Heart right ventricle (tissue), 16 donors: ENCODE measurements at places on chromosomes 5 and 9.

DNA sequence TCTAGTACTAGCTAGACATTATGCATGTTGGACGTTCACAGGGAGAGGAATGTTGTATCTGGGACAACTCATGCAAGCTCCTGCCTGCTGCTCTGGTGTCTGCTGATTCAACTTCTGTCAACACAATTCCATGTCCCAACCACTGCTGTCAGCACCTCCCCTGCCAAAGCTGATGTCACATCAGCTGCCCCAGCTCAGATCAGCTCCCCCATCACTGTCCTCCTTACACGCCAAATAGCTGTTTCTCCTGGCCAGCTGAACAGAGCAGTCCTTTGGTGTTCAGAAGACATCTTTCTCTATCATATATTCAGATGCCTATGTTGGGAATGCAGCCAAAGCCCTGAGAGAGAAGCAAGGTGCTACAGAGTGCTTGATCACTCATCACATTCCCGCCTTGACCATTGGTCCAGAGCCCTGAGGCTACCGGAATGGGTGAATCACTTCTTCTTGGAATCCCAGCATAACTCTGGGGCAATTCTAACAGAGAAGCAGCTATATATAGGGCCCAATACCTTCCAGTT is 223.3 kb downstream of the SEC61B start:
- DNase-seq: peak; percentile 55

DNA sequence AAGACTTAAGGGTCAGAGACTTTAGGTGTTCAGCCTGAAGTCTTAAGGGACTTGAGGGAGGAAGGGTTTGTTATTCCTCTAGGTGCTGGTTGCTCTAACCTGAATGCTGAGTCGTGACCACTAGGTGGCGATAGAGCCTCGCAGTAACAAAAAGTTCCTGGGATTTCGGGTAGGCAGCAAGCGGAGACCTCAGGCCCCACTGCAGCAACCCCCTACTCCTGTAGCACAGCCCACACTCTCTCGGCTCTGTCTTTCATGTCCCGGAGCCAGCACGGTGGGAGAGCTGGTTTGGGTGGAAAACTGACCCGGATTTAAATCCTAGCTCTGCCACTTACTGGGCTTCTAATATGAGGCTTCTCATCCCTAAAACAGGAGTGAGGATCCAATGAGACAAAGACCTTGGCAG is 100.3 kb upstream of the PANK3 start:
- peak; percentile 49 for DNase-seq

DNA sequence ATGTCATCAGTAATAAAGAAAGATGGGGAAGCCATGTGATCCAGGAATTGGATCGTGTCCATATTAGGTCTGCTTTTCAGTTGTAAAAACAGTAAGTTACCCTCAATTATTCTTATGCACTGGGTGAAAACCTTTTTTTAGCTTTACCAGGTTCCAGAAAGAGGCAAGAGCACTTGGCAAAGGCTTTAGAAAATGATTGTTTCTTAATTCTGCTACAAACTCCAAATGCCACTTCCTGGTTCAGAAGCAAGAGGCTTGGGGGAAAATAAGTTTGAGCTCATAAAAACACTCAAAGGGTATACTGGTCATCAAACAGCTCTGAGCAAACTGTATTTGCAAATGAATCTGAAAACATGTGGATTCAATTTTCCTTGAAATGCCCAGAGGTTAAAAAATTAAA is 615.6 kb downstream of the EBF1 start:
- no peak for DNase-seq

DNA sequence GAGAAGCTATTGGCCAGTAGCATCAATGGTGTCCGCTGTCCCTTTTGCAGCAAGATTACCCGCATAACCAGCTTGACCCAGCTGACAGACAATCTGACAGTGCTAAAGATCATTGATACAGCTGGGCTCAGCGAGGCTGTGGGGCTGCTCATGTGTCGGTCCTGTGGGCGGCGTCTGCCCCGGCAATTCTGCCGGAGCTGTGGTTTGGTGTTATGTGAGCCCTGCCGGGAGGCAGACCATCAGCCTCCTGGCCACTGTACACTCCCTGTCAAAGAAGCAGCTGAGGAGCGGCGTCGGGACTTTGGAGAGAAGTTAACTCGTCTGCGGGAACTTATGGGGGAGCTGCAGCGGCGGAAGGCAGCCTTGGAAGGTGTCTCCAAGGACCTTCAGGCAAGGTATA is 10.8 kb downstream of the TRIM32 start:
- DNase-seq: no peak

- no peak for DNase-seq
Observed at GRCh38 chr5:133230823-133231578, 179.2 kb downstream of the HSPA4 start.

- no peak for DNase-seq
Observed at GRCh38 chr5:103424026-103424425, 138.6 kb downstream of the NUDT12 start.

DNA sequence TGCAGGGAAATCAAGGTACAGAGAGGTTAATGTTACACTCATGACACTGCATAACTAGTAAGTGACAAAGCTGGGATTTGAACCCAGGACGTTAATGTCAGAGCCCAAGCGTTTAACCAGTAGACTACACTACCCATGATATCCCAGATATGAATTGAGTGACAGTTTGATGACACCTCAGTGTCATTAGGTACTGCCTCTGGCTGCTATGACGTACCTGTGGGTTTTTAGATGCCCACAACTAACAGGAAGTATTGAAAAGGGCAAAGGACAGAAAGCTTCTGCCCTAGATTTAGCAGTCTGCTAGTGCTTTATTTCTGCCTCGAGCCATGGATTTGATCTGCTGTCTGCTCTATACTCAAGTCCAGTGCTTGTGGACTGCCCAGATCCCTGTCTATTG is 56.2 kb downstream of the GLRA1 start:
- DNase-seq: no peak

- DNase-seq: peak; percentile 91
Observed at GRCh38 chr9:127869310-127870152, 7.9 kb downstream of the AK1 start.

DNA sequence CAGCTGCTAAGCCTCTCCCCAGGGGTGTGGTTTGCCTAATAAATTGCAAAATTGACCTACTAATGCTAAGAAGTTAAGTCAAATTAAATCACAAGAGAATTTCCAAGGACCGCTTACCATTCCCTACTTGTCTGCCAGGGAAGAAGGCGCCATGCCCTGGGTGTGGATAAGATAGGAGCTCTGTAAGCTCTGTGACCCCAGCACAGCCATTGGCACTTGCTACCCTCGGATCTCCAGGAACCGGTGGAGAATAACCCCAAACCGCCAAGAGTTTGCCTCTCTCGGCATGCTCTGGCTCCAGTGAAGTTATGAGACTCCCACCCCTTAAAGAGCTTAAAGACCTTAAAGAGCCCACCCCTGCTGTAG is 58.9 kb downstream of the NEURL1B start:
- DNase-seq: no peak

DNA sequence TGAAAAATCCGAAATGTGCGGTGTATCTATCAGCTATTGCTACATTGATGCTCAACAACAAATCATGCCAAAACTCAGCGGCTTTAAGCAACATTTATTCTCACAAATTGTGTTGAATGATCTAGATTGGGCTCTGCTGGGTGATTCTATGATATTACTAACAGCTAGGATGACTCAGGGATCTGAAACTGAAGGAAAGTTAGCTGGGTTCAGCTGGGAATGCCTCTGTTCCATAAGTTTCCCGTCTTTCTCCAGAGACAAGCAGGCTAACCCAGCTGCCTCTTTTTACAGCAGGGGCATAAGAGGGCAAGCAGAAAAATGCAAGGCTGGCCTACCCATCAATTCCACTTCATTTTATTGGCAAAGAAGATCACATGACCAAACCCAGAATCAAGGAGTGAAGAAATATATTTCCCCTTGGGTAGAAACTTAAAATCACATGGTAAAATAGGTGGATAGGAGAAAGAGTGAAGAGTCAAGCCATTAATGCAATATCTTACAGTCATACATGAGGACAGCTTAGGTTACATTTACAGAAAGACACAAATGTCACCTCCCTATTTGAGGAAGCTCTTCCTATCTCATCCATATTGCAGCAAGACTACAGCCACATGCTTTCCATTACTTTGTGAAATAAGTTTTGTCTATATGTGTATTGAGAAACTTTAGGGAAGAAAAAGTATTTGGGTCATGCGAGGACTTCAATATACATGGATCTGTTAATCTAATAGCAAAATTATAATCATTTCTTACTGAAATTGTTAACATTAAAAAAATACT is 30.8 kb downstream of the IL7R start:
- no peak for DNase-seq

DNA sequence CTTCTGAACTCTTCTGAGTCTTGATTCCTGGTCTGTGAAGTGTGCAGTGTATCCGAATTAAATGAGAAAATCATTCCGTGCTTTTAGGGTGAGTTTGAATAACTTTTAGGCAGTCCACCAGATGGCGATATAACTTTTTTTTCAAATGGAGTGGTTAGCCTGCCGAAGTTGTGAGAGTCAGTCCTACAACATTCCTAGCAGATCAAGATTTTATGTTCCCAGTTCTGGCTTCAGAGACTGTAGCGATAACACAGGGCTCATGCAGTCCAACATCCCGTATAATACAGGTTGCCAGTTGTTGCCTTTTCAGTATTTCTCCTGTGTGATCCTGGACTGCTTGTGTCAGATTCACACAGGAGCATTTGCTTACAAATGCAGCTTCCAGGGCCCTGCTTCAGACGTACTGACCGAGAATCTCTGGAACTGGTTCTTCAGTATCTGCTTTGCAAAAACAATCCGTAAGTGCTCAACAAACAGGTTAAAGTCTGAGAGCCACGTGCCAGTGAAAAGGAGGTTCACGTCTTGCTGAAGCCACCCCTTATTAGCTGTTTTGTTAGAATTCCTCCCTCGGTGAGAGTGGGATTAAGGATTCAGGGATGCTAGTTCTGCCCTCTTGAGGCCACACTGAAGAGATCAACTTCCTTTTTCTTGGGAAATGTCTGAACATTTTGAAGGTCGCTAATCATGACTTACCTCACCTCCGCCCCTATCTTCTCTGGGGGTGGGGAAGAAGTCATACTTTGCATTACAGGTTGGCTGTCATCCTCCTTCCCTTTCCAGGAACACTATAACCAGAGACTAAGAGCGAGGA is 22.8 kb downstream of the SMIM3 start:
- no peak for DNase-seq

- DNase-seq: no peak
Observed at GRCh38 chr5:88269222-88269771, 652 bp upstream of the TMEM161B start.

GRCh38 chr5:122311961-122312590 is at the start of gene SNCAIP:
Gene SNCAIP (plus strand): TSS chr5:122312237. CDS start chr5:122391135, 78,898 bp downstream.
- DNase-seq: peak; percentile 14

DNA sequence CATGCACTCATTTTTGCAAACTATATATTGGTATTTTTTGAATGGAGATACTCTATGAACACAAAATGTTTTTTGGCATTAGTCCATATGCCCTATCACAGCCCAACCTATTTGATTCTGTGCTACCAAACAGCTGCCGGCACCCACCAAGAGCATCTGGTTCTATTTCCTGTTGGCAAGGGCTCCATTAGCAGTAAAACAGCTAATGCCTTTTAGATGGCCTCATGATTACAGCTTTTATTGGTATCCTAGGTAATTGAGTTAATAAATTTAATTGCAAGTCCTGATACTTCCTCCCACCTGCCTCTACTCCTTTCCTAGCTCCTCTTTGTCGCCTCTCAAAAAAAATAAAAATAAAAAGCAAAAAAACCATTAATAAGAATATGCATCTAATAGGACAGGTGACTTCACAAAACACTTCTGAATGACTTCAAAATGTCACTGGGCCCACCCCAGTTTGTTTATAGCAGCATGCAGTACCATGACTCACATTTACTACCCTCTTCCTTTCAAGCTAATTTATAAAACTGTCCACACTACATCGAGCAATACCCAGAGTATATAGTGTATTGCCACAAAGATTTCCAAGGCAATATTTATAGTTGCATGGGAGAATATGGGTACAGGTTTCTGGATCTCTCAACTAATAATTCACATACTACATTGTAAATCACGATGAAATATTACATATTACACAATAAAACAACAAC is 620.4 kb downstream of the SLCO4C1 start:
- DNase-seq: no peak

DNA sequence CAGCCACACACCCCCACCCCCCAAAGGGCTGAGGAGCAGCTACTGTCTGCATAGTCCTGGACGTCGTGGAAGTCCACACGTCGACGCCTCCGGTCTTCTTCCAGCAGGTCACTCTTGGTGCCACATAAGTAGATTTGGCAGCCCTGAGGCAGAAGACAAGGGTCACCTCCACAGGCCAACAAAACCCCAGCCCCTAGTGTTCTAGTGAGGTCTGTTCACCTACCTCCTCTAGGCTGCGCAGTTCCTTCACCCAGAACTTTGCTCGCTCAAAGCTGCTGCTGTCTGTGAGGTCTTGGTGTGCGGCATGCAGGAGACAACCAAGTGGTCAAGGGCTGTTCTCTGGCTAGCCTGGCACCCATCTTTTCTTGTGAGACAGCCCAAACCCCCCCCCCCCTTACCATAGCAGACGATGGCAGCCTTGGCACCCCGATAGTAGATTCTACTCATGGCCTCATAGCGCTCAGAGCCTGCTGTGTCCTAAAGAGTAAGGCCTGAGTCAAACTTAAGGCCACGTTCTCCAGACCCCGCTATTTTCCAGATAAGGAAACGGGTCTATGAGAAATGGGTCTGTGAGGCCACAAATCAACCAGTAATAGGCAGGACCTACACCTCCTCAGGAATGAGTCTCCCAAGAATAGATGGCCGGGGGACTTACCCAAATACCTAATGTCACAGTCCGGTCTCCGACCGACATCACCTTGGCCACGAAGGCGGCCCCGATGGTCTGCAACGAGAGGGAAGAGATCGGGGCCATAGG is 987 bp downstream of the RAB24 start:
- DNase-seq: no peak

GRCh38 chr5:135534609-135535419 is 950 bp downstream of the NEUROG1 start:
- DNase-seq: no peak

DNA sequence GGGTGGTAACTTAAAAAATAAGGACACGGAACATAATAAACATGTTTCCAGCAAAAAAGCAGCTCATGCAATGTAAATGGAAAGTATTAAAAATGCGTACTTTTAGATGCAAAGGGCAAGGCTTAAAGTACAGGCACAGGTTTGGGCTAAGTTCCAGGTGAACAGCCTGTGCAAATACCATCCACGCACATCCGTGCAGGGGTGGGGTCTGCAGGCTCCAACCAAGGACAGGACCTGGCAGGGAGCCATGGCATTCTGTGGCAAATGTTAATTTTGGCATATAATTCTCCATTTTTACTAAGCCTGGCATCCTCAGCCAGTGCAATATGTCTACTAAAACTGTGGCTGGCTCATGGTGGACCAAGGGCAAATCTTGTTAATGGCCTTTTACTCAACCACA is 365.8 kb upstream of the DAP start:
- no peak for DNase-seq

- DNase-seq: no peak
Observed at GRCh38 chr5:117559005-117559844, 984.6 kb upstream of the SEMA6A start.

DNA sequence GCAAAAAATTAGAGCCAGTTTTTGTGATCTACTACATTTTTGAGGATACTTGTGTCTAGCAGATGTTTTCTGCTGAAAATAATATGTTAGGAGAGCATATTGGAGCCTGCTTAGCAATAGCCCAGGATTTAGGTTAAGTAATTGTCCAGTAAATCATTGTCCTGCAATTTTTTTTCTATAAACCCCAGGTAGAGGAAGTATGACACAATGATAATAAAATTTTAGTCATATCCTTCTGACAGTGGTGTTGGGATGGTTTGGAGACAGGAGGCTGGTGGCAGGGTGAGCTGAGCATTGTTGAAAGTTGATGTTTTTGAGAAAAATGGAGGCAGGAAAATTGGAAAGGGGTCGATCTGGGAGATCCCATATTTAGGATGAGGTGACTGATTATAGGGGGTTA is 3.5 kb downstream of the SNCAIP start:
- no peak for DNase-seq
